Upper lobe of right lung (tissue), 1 donor: ENCODE measurements at places on chromosomes 1 and 21. TPM values are rescaled to one million over a fixed set of nuclear protein-coding genes. Genes with fewer than 3 reads are reported as not detected.

The TRIM17 gene
- 2.6 TPM for total RNA-seq

The S100A1 gene
- total RNA-seq = not detected

The S100A9 gene
- 418 TPM for total RNA-seq

The OR10Z1 gene
- total RNA-seq = not detected

DNA sequence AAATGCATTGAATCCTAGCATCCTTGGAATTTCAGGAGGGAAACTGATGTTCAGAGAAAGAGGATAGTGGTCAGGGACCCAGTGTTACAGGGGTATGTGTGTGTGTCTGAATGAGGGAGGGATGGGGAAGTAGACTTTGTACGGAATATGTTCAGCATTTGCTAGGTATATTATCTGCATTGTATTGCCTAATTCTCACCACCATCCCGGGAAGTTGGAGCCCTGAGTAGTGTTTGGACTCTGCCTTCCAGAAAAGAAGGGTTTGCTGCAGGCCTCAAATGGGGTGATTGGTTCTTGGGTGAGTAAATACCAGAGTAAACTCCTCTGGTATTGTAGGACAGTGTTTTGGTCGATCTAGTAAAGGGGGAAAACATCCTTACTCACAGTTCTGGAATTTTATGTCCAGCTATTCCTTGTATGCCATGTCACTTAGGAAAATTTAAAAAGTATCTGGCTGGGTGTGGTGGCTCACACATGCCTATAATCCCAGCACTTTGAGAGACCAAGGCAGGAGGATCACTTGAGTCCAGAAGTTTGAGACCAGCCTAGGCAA is 7.1 kb upstream of the ZNF496 start:
- DNase-seq = no peak
- H3K4me3 ChIP-seq = no peak overlapping the region

DNA sequence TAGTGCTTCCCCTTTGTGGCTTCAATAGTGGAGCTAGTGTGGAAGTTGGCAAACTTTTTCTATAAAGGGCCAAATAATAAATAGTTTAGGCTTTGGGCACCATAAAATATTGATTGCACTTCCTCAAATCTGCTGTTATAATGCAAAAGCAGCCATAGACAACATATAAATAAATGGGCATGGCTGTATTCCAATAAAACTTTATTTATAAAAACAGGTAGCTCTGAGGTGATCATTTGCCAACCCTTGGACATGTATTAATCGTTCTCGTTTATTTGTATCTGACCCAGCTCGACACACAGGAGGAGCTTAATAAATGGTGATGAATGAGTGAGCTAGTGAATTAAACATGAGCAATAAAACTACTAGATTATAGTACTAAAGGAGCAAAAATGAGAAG is 13.3 kb downstream of the KAZN start:
- H3K36me3 ChIP-seq = no peaks in the 10 kb centered on the region
- no peaks in the 10 kb centered on the region for H3K4me1 ChIP-seq
- H3K27ac ChIP-seq = no peak overlapping the region
- H3K27me3 ChIP-seq = no peaks in the 10 kb centered on the region

DNA sequence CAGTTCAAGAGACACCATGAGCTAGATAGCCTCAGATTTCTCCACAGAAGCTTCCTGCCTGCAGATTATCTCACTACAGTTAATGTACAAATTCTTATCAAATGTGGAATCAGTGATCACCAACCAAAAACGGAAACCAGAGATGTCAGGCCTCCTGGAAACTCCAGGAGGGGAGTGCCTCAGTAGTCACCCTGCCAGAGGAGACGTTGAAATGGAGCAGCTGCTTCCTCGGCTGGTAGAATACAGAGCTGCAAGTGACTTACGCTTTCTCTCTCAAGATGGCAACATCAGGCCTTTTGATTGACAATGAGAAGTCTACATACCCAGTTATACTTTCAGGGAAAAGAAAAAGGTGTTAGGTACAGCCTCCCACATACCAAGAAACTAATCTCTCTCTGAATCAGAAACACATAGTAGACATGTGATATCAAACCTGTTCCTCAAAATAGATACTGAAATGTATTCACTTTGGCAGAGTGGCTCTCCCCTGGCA is 52.2 kb downstream of the ACP6 start:
- no peaks in the 10 kb centered on the region for H3K27me3 ChIP-seq
- H3K27ac ChIP-seq = no peak overlapping the region
- DNase-seq = no peak
- no peaks in the 10 kb centered on the region for H3K4me1 ChIP-seq
- H3K4me3 ChIP-seq = no peak overlapping the region

- H3K36me3 ChIP-seq = no peaks in the 10 kb centered on the region
- H3K27me3 ChIP-seq = no peaks in the 10 kb centered on the region
- no peak overlapping the region for H3K27ac ChIP-seq
- no peak overlapping the region for H3K4me3 ChIP-seq
- peaks cover 3% of the 10 kb centered on the region for H3K4me1 ChIP-seq
Measured at GRCh38 chr1:204923201-204923600, 52.5 kb downstream of the NFASC start.

- H3K36me3 ChIP-seq = no peaks in the 10 kb centered on the region
- no peak for DNase-seq
- H3K27ac ChIP-seq = no peak overlapping the region
- no peak overlapping the region for H3K4me3 ChIP-seq
- peaks cover 35% of the 10 kb centered on the region for H3K27me3 ChIP-seq
Measured at GRCh38 chr1:47722909-47723580, 274.1 kb downstream of the TRABD2B start.

DNA sequence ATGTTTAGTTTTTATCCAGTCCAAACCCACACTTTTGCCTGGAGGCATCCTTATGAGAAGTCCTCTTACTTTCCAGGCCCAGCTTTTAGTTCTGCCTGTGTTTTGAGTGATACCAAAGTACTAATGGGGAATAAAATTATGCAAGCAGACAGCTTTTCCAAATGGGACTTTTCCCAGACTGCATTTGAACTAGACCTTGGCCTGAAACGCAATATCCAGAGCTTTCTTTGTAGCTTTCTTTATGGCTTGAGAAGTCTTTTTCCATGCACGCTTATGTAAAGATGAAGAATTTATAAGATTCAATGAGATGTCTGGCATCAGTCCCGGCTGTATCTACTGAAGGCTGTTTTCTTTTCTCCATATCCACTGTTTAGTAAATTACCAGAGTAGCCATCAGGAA is 236.6 kb upstream of the RAB4A start:
- H3K27me3 ChIP-seq = no peaks in the 10 kb centered on the region
- peaks cover 3% of the 10 kb centered on the region for H3K4me1 ChIP-seq
- DNase-seq = no peak
- H3K4me3 ChIP-seq = no peak overlapping the region
- H3K36me3 ChIP-seq = no peaks in the 10 kb centered on the region

DNA sequence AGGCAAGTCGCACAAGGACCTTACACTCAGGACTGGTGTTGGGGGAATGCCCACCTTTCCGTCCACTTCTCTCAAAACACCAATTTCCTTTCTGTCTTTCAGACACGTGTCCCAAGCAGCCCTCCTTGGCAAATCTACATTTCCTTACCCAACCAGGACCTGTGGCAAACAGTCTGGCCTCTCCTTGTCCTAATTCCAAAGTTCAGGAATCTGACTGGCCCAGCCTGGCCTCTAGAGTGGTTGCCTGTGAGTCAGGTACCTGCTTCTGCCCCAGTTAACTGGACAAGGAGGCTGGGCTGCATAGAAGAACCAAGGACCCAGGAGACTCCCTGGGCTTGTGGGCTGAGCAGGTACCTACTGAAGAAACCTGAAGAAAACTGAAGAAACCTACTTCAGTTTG is 34.3 kb upstream of the CITED4 start:
- H3K27me3 ChIP-seq = no peaks in the 10 kb centered on the region
- DNase-seq = no peak
- no peaks in the 10 kb centered on the region for H3K36me3 ChIP-seq
- H3K4me1 ChIP-seq = peaks cover 12% of the 10 kb centered on the region
- H3K27ac ChIP-seq = no peak overlapping the region

DNA sequence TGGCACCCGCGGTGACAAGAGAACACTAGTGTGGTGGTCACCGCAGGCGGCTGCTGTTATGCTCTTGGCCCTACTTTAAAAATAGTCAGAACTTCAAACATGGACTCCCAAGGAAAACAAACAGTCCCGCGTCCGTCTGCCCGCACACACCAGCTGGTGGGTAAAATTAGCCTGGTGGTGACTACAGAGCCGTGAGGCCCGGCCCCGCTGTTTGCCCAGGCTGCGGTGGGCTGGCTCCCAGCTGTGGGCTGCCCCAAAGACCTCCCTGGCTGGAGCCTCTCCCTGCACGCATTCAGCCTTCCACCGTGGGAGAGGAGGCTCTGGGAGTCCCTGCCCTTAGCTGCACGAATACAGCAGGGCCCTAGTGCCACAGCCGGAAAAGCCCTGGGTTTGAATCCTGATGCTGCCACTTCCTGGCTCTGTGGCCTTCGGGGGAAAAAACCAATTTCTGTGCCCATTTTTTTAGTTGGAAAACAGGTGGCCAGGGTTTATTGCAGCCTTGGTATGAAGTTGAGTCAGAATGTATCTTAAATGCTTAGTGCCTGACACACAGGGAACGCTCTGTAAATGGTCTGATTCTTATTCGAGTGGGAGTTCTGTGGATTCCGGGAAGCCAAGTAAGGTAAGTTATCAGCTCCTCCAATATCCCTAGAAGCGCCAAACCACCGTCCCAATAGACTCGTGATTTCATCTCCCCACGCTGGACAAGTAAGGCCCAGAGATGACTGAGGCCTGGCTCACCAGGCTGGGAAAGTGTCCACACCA is 58.2 kb downstream of the ALPL start:
- H3K4me1 ChIP-seq = no peaks in the 10 kb centered on the region
- no peak overlapping the region for H3K27ac ChIP-seq
- H3K4me3 ChIP-seq = no peak overlapping the region
- DNase-seq = no peak

- peaks cover 15% of the 10 kb centered on the region for H3K4me1 ChIP-seq
- H3K36me3 ChIP-seq = no peaks in the 10 kb centered on the region
- DNase-seq = no peak
- H3K4me3 ChIP-seq = no peak overlapping the region
- H3K27ac ChIP-seq = no peak overlapping the region
Measured at GRCh38 chr1:89288051-89288340, 15.3 kb upstream of the GBP5 start.

DNA sequence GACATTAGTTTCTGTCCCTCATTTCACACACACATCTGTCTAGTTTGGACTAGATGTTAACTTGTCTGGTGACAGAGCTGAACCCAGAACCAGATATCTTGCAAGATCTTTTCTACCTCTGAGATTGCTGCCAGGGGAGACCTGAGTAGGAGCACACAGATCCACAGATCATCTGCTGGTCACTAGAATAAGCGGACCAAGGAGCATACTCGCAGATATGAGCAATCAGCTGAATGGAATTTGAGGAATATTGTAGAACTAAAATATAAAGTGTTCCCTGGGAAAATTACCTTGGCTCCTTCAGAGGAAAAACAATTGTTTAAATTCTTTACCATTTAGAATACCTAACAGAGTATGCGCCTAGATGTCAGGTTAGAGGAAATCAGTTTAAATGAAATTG is 90.7 kb downstream of the TNFSF18 start:
- H3K36me3 ChIP-seq = no peaks in the 10 kb centered on the region
- no peaks in the 10 kb centered on the region for H3K27me3 ChIP-seq
- H3K4me1 ChIP-seq = no peaks in the 10 kb centered on the region
- H3K4me3 ChIP-seq = no peak overlapping the region
- H3K27ac ChIP-seq = no peak overlapping the region

DNA sequence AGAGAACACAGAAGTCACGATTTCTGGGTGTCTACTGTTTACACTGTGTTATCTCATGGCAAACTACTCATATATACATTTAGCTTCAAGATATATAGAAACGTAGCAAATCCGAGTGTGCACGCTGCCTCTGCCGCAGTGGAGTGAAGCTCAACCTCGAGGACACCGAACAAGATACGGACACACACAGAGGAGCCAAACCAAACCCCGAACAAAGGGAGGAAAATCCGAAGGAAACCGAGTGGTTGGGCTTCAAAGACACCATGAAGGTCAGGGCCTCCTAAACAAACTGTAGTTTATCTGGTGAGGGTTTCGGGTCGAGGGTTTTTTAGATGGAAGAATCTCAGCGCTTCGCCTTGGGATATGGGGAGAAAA is 34.5 kb downstream of the SLC45A1 start:
- H3K36me3 ChIP-seq = peaks cover 43% of the 10 kb centered on the region
- H3K27ac ChIP-seq = peak overlapping the region; percentile 65
- H3K27me3 ChIP-seq = no peaks in the 10 kb centered on the region
- no peak for DNase-seq
- no peak overlapping the region for H3K4me3 ChIP-seq

DNA sequence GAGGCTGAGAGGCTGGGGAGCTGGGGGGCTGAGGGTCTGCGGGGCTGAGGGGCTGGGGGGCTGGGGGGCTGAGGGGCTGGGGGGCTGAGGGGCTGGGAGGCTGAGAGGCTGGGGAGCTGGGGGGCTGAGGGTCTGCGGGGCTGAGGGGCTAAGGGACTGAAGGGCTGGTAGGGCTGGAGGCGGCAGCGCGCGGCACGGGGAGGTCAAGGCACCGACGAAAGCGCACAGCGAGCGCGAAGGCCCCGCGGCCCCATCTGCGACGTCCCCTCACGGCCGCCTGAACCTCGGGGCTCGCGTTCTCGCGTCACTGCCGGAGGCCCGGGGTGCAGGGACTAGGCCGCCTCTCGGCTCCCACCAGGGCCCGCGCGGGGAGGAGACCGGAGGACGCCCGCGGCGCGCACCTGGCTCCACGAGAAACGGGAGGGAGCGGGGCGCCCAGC is 356 bp downstream of the INTS11 start:
- H3K4me3 ChIP-seq = peak overlapping the region; percentile 98
- H3K27me3 ChIP-seq = no peaks in the 10 kb centered on the region
- peaks cover 27% of the 10 kb centered on the region for H3K4me1 ChIP-seq
- H3K36me3 ChIP-seq = peaks cover 25% of the 10 kb centered on the region
- DNase-seq = no peak
